ENCODE measurements at places on chromosomes 5 and 9. TPM values are rescaled to one million over a fixed set of nuclear protein-coding genes. Genes with fewer than 3 reads are reported as not detected.

DNA sequence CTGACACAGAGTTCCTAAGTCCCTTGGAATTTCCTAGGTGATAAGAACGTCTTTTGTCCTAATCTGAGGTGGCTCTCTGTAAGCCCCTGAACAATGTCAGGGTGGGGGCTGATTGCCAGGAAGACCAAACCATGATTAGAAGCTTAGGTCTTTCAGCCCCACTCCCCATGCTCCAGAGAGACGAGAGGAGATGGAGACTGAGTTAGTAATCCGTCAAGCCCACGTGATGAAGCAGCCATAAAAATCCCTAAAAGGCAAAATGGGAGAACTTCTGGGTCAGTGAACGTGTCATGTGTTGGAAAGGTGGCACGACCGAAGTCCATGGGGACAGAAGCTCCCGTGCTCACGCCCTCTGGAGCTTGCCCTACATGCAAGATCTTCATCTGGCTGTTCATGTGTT is 85.6 kb downstream of the RAD23B start:
- no peak for DNase-seq

Gene NRARP
- polyA plus RNA-seq, result 0.97 TPM

DNA sequence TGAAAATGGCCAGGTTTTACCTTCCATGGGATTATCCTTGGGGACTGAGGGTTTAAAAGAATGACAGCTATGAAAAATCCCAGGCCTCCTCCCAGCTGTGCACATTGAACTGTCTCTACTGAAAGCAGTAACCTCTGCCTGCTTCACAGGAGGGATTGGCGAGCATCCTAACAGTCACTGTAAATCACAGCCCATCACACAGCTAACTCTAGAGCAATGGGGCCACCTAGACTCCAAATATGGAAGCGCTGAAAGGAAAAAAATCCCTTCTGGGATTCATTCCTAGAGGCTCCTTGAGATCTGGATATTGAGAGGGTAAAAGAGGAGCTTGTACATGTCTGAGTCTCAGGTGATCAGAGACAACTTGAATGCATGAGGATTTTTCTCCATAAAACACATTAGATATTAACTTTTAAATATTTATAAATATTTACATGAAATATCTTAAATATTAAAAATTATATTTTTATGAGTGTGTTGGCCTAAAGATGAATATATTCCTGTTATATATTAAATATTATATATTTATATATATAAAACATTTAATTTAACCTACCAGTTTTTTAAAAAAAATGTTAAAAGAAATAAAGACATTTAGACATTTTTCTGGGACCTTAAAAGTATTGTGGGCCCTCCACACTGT is 133.8 kb upstream of the SLC24A2 start:
- DNase-seq, result no peak

- peak; percentile 30 for DNase-seq
Measured at GRCh38 chr9:93950619-93951601, 4.2 kb downstream of the BARX1 start.

GRCh38 chr9:115775659-115776058 is 377.9 kb upstream of the PAPPA start:
- DNase-seq, result no peak

- DNase-seq, result no peak
Measured at GRCh38 chr5:77306531-77306930, 96.1 kb downstream of the PDE8B start.

Gene C5orf34
- polyA plus RNA-seq, result 0.64 TPM

DNA sequence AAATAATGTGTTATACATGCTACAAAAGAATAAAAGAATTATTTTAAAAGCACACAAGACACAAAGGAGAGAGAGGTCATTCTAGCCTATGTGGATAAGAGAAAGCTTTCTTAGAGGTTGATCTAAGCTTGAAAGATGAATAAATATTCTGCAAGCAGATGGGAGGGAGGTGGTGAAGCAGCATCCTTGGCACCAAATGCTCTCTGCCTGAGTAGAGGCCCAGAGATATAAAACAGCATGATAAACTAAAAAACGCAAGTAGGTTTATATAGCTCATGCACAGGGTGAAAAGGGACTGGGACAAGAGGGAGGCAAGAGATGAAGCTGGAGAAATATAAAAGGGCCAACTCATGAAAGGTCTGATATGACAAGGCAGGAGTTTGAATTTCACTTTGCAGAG is 283.2 kb upstream of the POU5F2 start:
- no peak for DNase-seq

GRCh38 chr5:170080786-170081445 is 24.8 kb upstream of the FOXI1 start:
- DNase-seq, result no peak

GRCh38 chr5:181171782-181172181 is 24.4 kb downstream of the OR2V2 start:
- peak; percentile 12 for DNase-seq

Gene KIAA0825
- not detected for polyA plus RNA-seq

Gene KCNV2
- not detected for polyA plus RNA-seq

Gene SPINK6
- polyA plus RNA-seq, result not detected

All from aorta (tissue), 5 donors.